CD4-positive, alpha-beta T cell treated with Interleukin-21 for 1 hour (primary cell): ENCODE measurements at places on chromosomes 2 and 18.

- no peak for DNase-seq
These were observed 399.8 kb upstream of the SLC8A1 start for GRCh38 chr2:40851661-40852060.

DNA sequence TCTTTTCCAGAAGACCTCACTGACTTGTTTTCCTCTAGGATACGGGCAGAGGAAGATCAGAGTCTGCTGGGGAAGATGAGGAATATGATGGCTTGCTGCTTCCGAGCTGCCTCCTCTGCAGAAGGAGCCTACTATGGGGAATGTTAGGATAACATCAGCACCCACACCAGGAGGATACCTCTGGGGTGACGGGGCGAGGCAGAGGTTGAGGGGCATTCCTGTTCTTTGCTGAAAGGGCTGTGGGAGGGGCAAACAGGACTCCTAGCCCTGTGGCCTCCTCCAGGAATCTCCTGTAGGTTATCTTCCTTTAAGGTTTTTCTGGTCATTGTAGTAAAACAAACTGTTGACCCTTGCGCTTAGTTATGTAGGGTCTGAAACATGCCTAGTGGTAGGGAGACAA is 102.5 kb downstream of the CRIM1 start:
- no peak for DNase-seq

DNA sequence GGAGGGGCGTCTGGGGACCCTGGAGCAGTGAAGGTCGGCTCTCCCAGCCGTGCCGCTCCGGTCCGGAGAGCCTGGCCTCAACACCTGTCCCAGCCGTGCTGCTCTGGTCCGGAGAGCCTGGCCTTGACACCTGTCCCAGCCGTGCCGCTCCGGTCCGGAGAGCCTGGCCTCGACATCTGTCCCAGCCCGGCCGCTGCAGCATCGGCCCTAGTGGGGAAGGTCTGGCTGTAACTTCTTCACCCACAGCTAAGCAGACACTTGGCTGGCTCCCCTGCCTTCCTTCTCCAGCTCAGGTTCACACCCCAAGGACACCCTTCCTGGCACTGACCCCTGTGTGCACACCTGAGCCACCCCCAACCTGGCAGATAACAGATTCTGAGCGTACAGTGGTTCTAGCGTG is 4.6 kb downstream of the KCNG2 start:
- DNase-seq: no peak

- DNase-seq: no peak
These were observed 1494.7 kb upstream of the NXPH2 start for GRCh38 chr2:140274891-140275290.

GRCh38 chr2:42435628-42436027 is 58.2 kb downstream of the KCNG3 start:
- DNase-seq: no peak

DNA sequence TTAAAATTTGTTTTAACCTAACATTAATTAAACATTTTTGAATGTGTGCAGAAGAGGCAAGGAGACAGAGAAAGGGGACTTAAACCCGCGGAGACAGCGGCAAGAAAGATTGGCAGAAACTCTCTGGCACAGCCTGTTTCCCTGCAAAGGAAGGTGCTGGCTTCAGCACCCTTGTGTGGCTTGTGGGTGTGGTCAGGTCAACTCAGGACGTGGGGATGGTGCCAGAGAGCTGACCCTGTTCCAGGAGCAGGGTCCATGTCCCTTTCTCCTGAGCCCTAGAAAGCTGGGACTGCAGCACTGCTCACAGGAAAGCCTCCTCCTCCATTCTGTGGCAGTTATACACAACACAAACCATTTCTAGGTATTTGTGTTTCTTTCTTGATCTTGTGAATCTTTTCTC is 176.2 kb upstream of the ST6GAL2 start:
- no peak for DNase-seq
